Activated CD4-positive, alpha-beta T cell treated with anti-CD3 and anti-CD28 coated beads for 48 hours (primary cell): ENCODE measurements at places on chromosomes 4 and X.
A peak's percentile ranks its signal among the peaks of the same experiment; 100 is the strongest.

DNA sequence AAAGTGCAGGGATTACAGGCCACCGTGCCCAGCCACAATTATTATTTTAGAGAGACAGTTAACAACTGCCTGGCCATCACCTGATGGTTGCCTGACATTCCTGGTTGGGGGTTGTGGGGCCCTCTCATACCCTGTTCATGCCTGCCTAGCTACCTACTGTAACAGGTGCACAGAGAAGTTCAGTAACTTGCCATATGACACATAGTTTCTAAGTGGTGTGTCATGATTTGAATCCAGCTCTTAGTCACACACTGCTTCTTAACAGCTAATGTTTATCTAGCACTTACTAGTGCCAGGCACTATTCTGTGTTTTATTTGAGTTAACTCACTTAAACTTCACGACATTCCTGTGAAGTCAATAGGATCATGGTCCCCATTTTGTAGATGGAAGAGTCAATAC, 122.7 kb upstream of the JADE1 start:
- DNase-seq: no peak

GRCh38 chr4:19224820-19225219, 1026.9 kb upstream of the SLIT2 start:
- DNase-seq: no peak

DNA sequence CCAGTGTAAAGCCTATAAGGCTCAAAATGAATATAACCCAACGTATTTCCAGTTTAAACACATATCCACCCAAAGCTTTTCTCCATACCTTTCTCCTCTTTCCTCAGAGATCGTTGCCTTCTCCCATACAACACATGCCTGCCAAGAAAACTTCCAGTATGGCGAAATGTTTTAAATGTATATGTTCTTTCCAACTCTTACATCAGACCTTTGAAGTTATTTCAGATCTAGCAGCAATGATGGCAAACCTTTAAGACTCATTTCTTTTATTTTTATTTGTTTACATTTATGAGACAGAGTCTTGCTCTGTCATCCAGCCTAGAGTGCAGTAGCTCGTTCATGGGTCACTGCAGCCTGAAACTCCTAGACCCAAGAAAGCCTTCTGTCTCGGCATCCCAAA, 265.4 kb downstream of the BMPR1B start:
- DNase-seq: no peak

DNA sequence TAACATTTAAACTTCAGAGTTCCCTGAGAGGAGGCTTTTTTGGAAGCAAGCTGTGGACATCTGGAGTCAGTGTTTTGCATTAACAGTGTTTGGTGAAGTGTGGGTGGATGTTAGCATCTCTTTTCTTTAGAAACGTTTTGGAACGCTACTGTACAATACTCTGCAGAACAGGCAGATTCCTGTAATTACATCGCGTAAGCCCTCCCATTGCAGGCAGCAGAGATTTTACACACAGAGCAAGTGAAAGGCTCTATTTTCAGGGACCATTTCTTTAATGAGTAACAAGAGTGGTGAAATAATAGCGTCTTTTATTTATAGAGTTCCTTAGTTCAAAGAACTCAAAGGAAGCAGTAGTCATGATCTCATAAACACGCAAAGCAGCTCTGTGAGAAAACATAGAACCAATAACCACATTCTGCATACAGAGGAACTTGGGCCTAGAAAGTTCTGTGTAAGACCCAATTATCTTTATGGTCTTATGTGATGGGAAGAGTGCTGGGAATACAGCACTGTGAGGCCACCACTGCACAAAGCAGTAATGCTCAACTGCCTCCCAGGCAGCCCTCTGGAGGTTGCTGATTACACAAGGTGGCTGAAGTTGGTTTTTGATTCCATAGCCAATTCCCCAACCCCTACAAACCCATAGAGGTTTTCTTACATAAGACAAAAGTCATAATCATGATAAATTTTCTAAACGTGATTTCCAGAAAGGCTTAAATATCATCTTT, 298.7 kb upstream of the EPHA5 start:
- DNase-seq: no peak

GRCh38 chrX:129961180-129962083, 21.0 kb upstream of the BCORL1 start:
- peak; percentile 80 for DNase-seq

- no peak for DNase-seq
Measured at GRCh38 chr4:1901127-1901526, 29.9 kb downstream of the NSD2 start.

GRCh38 chr4:16659079-16659478, 239.4 kb downstream of the LDB2 start:
- no peak for DNase-seq

GRCh38 chr4:158006990-158007389, 165.8 kb downstream of the GASK1B start:
- no peak for DNase-seq

- DNase-seq: no peak
Measured at GRCh38 chr4:70954032-70954431, 39.4 kb upstream of the DCK start.

DNA sequence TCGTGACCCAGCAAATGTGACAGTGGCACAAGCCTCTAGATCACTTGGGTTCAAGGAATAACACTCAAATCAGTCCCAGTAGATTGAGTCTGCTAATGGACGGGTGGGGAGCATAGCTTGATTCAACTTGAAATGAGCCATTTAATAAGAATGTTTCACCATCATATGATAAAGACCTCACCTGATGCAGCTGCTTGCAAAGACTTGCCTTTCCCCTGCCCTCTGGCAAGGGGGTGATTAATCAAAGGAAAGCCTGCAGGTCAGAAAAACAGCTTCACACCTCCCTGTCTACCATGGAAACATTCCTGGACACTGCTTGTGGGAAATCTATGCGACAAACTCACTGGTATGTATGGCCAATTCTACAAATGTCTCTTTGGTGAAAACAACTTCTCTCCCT, 54.5 kb downstream of the CD99L2 start:
- no peak for DNase-seq

GRCh38 chrX:153642051-153642654, 4.8 kb upstream of the DUSP9 start:
- no peak for DNase-seq

DNA sequence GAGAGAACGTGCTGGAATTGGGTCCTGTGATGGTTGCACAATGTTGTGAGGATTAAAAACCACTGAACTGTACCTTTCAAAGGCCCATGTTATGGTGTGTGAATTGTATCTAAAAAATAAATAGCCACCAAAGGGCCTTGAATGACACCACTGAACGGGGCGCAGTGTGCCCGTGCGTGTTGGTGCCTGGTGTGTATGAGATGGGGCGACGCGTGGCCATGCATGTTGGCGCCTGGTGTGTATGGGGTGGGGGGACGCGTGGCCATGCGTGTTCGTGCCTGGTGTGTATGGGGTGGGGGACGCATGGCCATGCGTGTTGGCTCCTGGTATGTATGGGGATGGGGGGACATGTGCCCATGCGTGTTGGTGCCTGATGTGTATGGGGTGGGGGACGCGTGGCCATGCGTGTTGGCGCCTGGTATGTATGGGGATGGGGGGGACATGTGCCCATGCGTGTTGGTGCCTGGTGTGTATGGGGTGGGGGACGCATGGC, 66.6 kb upstream of the HELT start:
- no peak for DNase-seq

DNA sequence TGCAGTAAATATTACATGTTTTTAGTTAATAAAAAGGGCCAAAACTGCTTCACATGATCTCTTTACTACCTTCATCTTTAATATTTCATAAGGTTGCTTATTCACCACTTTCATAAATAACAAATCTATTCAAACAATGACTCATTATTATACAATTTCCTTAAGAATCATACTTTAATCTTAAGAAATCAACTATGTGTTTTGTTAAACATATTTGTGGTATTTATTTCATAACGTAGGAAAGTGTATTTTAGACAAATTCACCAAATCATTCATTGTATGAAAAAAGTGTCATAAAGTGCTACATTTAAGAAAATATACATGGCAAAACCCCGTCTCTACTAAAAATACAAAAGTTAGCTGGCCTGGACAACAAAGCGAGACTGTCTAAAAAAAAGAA, 150.5 kb upstream of the RXFP1 start:
- no peak for DNase-seq

DNA sequence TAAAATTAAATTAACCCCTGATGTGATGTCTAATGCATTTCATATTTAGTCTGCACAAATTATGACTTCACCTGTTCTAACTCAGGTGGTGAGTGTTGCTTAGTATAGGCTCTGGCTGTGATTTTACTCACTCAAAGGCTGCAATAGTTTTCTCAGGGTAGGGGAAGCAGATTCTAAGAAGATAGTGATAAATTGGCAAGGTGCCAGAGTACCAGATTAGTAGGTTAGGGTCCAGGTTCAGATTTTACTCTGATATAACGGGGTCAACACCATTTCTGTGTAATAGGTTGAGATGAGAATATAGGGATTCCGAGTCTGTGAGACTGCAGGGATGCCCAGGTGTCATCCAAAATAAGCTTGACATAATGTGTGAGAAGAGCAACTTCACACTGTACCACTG, 1049.6 kb downstream of the STIM2 start:
- DNase-seq: no peak

DNA sequence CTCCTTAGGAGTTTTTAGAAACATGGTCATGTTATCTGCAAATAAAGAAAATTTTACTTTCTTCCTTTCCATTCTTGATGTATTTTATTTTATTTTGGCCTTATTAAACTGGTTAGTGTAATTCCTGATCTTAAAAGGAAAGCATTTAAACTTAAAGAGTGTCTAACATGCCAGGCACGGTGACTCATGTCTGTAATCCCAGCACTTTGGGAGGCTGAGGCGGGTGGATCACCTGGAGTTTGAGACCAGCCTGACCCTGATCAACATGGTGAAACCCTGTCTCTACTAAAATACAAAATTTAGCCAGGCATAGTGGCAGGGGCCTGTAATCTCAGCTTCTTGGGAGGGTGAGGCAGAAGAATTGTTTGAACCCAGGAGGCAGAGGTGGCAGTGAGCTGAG, 281.3 kb downstream of the PTTG2 start:
- DNase-seq: no peak
